ENCODE measurements at places on chromosomes 6 and 20.

- DNase-seq = no peak
These were observed 21.9 kb upstream of the BEND6 start for GRCh38 chr6:56932910-56933477.

DNA sequence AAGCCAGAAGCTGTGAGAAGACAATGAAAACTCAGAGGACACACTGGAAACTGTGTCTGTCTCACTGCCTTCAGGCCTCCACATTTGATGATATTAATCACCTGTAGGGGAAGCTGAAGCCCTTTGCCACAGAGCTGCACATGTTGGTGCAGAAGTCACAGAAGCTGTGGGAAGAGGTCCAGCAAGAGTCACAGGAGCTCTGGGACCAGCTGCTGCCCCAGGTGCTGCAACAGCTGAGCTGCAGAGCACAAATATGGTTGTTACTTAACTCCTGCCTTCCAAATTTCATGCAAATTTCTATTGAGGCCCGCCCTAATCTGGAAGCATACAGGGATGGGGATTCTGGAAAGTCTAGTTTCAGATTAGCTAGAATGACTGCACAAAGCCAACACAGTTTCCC is 169.3 kb downstream of the OGFRL1 start:
- DNase-seq = no peak

DNA sequence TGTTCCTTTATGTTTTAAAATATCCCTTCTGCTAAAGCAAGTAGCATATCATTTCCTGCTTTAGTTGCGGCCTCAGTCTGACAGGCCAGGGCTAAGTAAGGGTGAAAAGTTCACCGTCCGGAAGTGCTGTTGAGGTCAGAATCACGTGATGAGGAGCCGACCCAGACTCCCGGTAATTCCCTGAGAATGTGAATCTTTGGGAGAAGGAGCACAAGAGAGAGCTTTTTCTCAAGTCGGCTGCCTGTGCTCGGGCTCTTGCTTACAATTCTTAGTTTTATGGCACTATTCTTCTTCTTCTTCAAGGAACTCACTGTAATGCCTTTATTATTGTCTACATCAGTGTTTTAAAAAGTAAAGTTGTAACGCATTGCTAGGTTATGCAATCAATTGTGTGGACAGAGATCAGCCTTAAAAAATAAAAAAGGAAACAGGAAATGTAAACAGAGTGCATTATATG is 309.3 kb downstream of the PRL start:
- DNase-seq = no peak

DNA sequence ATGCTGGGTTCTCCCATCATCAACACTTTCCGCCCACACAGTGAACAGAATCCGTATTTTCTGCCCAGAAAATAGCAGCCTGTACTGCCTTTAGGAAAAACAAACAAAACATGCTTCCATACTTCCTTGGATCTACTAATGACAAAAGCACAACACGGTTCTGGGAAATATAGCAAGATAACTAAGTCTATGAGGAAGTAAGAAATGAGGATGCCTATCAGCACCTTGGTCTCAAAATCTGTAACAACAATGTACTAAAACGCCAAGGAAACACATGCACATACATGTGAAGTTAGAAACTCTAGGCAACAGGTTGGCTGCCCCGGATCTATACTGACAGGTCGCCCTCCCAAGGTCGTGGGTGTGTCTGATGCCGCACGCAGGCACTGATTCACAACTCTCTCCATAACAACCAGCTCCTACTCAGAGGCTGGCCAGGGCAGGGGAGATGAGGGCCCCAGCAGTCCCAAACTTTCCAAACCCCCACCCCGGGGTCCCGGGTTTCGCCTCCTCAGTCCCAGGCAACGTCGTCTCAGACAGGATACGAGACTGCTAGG is 710 bp downstream of the BTBD9 start:
- peak; percentile 34 for DNase-seq

GRCh38 chr6:76165471-76166221 is 93.2 kb upstream of the IMPG1 start:
- DNase-seq = no peak

DNA sequence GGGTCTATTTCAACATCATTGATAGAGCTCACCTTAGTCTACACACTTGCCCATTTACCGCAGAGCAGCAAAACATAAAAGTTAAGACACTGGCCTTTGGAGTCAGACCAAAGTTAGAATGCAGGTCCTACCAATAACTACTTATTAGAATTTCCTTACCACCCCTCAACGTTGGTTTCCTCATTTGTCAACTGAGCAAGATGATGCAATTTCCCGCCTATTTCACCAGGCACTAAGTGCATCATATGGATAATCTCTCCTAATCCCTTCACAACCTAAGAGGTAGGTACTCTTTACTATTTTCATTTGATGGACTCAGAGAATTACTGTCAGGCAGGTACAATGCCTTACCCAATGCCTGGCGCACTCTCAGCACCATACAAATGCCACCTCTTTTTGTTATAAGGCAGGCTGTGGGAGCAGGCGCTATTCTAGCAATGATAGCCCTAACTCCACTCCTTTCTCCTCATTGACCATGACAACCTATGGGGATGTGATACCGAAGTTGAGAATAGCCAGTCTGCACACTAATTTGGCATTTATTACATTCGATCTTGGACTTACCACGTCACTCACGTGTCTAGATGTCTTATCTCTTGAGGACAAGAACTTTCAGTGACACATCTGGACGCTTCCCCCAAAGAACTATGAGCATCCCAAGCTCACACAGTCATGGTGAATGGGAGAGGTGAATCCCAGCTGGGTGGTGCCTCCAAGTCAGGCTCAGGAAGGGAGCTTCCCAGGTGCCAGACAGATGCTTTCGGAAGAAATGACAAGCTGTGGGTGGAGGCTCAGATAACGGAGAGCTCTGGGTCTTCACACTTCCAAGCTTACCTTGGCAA is 128.1 kb upstream of the STMND1 start:
- no peak for DNase-seq

DNA sequence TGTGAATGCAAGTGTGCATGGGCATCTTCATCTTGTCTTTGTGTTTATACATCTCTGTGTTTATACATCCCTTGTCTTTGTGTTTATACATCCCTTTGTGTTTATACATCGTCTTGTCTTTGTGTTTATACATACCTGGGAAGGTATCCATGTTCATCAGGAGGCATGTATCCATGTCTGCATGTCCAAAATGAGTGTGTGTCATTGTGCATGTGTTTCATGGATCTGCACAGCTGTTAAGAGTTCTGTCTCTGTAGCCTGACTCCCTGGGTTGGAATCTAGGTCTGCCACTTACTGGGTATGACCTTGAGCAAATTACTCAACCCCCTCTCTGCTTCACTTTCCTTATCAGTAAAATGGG is 50.1 kb upstream of the SIRPA start:
- DNase-seq = no peak

DNA sequence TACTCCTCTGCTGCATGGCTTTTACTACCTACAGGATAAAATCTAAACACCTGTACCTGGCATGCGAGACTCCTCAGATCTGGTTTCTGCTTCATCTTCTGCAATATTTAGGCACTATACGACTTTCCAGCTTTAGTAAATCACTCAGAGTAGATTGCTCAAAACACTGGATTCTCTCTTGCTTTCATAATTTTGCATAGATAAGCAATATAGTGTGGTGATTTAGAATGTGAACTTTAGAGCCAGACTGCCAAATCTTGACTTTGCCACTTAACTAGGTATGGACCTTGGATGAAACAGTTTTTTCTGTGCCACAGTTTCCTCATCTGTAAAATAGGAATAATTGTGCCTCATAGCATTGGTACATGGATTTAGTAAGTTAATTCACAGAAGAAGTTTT is 28.9 kb downstream of the CEP57L1 start:
- no peak for DNase-seq

DNA sequence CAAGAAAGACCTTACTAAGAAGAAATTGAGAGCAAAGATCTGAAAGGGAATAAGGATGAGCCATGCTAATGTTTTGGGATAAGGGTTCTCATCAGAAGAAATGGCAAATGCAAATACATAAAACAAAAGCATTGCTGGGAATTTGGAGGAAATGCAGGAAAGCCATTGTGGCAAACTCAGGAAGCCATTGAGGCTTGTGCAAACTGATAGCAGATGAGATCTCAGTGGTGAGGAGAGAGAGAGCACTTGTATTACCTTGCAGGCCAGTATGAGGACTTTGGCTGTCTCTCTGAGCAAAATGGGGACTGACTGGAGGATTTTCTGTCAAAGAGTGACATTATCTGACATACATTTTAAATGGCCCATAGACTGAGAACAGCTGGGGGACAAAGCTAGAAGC is 103.0 kb downstream of the ADGRB3 start:
- DNase-seq = no peak

DNA sequence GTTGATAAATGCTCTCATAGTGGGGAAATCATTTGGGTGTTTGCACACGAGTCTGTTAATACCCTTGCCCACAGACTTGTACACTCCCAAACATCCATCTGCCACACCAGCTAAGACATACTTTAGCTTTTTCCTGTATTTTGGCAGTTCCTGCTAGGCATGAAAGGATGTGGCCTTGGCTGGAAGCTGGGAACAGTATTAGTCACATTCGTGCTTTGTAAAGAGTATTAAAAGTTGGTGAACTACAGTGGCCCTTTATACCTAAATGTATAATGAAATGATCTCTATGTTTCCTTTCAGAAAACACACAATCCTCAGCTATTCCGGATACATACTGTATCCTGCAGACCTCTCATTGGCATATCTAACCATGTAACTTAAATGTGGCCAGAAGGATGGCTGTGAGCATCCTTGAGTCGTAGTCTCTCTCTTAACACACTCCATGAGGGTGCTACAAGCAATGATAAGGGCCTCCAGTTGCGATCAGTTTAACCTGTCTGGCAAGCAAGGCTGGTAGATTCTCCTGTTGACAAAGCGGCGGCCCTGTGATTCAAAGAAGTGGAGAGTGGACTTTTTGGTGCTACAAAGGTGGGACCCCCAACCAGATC is 1.5 kb downstream of the LEMD2 start:
- DNase-seq = no peak

Measured in stimulated activated CD8-positive, alpha-beta memory T cell treated with anti-CD3 and anti-CD28 coated beads, Interleukin-2, amount 100 ng/mL, for 1 hour (primary cell).